ENCODE measurements at places on chromosomes 5 and 9.

- DNase-seq: no peak
These were observed 91.2 kb downstream of the UBE2R2 start for GRCh38 chr9:33908114-33908513.

DNA sequence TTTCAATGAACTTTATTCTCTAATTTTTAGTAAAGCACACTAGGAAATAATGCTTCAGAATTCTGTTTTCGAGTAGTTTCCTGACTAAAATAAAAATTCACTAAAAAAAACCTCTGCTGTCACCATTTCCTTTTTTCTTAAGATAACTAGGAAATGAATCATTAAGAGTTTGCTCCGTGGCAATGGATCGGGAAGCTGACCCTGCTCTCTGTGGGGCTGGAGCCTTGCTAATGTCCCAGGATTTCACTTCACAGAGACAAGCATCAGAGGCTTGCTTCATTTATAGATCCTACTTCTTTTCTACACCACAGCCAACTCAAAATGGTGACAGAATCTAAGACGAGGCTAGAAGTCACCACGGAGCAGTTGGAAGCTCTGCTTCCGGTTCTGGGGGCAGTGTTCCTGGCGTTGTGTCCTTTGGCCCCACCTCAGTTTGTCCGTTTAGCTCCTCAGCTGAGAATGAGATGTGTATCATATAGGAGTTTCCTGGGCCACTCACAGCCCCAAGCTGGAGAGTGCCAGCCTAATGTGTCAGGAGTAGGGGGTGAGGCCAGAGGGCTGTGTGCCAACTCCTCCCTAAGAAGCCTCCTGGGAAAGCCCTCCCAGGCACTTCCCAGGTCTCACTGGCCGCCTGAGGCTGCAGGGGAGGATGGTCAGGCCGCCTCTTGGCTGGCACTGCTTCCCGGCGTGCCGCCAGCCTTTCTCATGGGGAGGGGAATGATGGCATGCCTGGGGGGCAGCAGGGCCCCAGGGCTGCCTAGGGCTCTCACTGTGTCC, 19.6 kb downstream of the TENT4A start:
- no peak for DNase-seq

DNA sequence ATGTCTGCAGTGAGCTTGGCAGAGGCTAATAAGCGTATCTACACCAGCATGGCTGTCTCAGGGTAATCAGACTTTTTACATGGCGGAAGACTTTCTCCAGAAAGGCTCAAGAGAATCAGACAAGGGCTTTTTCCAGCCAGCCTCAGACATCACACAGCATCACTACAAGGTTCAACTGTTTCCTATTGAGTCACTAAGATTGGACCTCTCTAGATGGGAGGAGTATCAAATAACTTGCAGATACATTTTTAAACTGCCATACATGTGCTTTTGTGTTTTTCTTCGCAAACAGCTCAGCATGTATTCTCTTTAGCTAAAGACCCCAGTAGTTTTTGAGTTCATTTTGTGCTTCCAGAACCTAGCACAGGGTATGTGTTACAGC, 22.9 kb upstream of the PIK3R1 start:
- no peak for DNase-seq

DNA sequence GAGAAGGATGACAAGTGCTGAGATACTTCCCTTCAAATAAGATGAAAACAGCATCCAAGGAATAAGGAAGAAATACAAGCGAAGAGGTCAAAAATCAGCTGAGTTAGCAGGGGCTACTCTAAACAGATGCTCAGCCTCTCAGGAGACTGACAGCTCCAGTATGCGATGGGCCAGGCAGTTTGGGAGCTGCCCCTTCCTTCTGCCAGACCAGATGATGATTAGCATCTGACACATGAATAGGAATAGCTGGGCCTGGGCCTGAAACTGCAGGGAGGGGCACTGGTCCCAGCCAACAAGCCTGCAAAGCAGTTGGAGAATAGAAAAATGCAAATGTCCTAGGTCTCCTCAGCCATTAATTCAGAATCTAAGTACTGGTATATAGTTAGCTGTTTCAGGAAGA, 13.1 kb upstream of the MAP3K1 start:
- no peak for DNase-seq

- DNase-seq: no peak
These were observed 572 bp downstream of the ZDHHC21 start for GRCh38 chr9:14692470-14693250.

DNA sequence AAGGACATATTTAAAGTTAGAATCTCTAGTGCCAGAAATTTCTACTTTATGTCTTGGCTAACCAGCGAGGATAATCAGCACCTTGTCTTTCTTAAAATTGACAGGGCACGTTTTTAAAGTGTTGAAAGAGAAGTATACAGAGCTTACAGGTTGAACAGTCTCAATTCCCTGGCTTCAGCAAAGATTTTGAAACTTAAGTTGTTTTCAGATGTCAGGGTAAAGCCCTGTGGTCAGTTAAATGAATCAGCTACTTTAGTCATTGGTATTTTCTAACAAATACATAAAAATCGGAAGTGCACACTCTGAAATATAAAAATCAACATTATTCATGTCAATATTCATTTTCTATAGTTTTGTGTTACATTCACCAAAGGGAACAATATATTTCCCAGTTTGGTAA, 29.1 kb downstream of the SNCAIP start:
- DNase-seq: no peak

GRCh38 chr9:21592063-21592338, 109.9 kb upstream of the IFNE start:
- DNase-seq: no peak

DNA sequence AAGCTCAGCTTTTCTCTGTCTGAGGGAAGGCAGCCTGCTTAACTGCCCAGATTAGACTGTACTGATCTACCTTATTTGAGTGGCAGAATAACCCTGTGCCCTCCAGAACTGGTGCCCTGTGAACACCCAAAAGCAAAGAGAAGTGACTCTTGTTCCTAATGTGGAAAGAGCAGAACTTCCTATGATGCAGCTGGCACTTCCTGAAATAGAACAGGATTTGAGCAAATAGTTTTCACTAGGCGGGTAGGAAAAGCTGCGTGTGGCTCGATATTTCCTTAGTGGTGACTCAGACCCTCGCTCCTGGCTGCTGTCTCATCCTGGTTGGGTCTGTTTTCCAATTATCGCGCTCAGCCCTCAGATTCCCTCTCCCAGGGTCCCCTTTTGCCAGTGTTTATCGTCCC, 89.9 kb downstream of the SH3TC2 start:
- DNase-seq: no peak

GRCh38 chr5:83628360-83628759, 92.3 kb downstream of the HAPLN1 start:
- no peak for DNase-seq

- DNase-seq: no peak
These were observed 28.9 kb upstream of the ALDH1B1 start for GRCh38 chr9:38363589-38363925.

DNA sequence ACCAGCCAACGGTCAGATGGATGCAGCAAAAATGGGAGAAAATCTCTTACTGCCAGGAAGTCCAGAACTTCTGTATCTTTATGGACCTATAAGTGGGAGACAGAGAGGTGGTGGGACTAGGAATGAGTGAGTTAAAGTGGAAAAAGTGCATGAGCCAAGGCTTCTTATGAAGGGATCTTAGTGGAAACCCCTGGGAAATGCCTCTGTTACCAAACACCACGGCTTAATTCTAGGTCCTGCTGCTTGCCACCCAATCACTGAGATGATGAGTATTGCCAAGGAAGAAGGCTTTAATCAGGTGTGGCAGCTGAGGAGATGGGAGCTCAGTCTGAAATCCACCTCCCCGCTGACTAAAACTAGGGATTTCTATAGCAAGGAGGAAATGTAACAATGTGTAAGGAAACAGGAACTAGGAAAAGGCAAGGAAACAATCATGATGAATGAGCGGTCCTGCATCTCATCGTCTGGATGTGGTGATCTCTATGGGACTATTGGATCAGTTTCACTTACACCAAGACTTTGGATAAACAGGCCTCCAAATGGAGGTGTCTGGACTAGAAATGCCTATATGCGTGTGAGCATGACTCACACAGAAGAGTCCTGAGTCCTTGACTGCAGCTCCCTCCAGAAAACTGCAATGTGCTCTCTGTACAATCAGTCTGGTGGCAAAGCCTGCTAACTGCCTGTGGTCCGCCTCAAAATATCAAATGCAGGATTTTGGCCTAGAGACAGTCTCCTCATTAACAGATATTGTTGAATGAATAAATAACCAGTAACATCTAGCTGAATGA, 98.2 kb upstream of the PRR16 start:
- no peak for DNase-seq

- DNase-seq: no peak
These were observed 6.8 kb upstream of the NSD1 start for GRCh38 chr5:177126771-177127170.

DNA sequence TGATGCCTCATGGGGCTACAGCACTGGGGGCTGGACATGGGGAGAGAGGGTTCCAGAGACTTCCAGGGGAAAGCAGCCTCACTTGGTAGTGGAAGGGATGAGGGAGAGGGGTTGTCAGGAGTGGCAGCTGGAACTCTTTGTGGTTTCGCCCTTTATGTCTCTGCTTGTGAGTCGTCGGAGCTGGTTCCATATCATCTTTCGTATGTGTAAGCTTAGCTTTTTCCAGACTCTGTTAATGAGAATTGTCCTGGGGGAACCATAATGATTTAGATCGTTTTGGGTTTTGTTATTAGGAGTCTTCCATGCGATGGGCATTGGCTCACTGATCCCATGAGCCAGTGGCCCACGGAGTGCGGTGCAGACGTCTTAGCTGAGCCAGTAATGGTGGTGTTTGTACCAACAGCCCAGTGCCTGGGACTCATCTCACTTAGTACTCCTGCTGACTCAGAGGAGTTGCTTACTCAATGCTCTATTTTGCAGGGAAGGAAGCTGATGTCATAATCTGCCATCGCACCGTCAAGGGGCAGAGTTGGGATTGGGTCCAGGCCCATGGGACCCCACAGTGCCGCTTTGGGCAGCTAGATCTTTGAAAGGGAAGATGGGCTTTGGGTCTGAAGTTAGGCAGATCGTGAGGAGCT, 48.5 kb downstream of the NEK6 start:
- no peak for DNase-seq

DNA sequence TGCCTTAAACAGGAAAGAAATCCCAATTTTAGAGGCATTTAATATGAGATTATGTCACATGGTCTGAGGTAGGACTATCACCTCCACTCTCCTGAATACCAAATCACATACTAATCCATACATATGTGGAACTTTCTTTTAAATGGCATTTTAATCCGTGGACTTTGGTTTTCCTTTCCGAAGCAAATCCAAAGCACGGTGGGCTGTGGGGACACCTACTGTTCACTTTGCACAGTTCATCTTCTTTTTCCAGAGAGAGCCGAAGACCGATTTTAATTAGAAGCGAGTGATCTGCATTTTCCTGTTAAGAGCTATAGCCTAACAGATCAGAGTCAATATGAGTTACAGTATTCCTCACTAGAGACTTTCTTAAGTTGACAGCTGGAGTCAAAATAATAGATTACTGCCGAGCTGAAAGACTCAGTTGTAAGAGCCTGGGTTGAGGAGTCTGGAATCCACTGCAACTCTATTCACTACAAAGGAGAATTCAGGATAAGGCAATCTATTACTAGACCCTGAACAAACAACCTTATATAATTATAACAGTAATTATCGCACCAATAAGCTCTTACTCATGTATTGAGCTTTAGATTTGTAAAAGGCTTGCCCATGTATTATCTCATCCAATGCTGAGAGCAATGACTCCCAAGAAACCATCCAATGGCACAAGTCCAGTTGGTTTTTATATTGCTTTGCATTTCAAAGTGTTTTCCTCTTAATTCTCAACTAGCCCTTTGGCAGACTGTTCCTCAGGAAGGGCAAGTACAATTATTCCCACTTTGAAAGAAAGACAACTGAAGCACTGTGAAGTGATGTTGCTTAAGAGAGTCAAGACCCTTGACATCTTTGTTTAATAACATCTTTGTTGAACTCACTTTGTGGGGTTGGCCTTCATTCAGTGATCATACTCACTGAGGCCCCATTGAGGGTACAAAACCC, 144.7 kb downstream of the TRPM6 start:
- DNase-seq: no peak

DNA sequence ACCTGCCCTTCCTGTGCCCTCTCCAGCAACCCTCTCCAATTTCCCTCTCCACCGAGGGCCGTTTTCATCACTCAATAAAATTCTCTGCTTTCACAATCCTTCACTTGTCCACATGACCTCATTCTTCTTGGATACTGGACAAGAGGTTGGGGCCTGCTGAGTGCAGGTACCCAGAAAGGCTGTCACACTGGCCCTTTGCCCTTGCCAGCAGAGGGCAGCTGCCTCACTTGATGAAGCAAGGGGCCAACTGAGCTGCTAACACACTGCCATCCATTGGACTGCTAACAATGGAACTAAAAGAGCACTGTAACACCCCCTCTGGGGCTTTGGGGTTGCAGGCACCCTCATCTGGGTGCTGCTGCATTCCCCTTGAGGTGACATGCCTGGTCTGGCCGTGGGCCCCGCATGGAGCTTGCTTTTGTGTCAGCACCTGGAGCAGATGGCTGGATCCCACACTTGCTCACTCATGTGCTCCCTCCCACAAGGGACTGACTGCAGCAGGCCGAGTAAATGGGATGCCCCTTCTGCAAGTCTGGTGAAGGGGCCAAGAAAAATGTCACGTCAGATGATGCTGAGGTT, 308.1 kb upstream of the ADCY2 start:
- no peak for DNase-seq

DNA sequence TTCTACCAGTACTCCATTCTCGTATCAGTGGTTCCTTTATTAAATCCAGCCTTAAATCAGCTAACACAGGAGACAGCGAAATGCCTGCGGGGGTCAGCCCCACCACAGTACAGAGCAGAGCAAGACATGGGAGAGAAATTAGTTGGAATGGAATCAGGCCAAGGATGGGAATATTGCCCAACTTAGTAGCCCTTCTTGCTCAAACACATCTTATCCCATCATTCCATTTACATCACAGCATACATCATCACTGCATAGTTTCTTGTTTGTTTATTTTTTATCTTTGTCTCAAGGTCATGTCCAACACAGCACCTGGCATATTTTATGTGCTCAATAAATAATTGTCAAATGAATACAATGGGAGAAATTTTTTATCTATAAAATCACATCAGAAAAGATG, 34.3 kb upstream of the DAB2 start:
- no peak for DNase-seq

GRCh38 chr9:111922324-111923013, 25.9 kb downstream of the UGCG start:
- no peak for DNase-seq

- no peak for DNase-seq
These were observed 368 bp upstream of the CCDC180 start for GRCh38 chr9:97307091-97307490.

GRCh38 chr9:121714075-121714705, 62.8 kb downstream of the DAB2IP start:
- DNase-seq: no peak

DNA sequence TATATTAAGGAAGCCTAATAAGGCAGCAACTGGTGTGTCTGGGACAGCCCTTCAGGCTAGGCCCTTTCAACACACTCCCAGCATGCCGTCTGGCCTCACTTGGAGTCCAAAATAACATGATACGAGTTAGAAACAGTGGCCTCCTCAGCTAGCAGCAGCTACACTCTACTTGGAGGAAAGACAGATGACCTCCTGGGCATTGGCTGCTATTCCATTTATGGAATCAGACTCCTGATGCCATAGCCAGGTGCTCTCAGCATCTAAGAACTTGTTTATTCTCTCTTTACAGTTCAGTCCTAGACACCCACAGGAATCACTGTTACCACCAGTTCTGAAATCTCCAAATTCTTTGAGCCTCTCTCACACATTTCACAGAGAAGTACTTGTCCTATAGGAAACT, 31.8 kb downstream of the RUSC2 start:
- no peak for DNase-seq

GRCh38 chr5:36705055-36705454, 98.6 kb downstream of the SLC1A3 start:
- DNase-seq: no peak

- no peak for DNase-seq
These were observed 475 bp downstream of the DDX31 start for GRCh38 chr9:132669319-132669697.

All from AML-193 (cell line).